ENCODE measurements at places on chromosomes 2 and 18. TPM values are rescaled to one million over a fixed set of nuclear protein-coding genes. Genes with fewer than 3 reads are reported as not detected.

DNA sequence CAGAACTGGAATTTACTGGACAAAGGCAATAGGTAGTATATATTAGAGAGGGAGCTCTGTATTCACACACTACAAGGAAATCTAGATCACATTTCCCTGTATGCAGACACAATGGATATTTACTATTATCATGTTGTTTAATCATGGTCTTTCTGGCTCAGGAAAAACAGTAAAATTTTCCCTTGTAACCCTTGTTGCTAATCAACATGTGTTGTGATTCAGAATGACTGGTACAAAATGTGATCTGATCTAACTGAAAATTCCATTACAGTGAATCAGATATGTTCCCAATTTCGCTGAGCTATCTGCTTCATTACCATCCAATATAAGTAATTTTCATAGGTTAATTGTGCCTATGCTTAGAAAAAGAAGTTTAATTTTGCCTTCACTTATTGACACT lies 1109.7 kb downstream of the LRP1B start:
- DNase-seq: no peak

GRCh38 chr2:174846941-174847938 lies 83.0 kb upstream of the CHRNA1 start:
- no peak for DNase-seq

- no peak for DNase-seq
These were observed 20.6 kb upstream of the CAVIN2 start for GRCh38 chr2:191867507-191867847.

- DNase-seq: no peak
These were observed 105.0 kb downstream of the UGGT1 start for GRCh38 chr2:128196026-128196425.

DNA sequence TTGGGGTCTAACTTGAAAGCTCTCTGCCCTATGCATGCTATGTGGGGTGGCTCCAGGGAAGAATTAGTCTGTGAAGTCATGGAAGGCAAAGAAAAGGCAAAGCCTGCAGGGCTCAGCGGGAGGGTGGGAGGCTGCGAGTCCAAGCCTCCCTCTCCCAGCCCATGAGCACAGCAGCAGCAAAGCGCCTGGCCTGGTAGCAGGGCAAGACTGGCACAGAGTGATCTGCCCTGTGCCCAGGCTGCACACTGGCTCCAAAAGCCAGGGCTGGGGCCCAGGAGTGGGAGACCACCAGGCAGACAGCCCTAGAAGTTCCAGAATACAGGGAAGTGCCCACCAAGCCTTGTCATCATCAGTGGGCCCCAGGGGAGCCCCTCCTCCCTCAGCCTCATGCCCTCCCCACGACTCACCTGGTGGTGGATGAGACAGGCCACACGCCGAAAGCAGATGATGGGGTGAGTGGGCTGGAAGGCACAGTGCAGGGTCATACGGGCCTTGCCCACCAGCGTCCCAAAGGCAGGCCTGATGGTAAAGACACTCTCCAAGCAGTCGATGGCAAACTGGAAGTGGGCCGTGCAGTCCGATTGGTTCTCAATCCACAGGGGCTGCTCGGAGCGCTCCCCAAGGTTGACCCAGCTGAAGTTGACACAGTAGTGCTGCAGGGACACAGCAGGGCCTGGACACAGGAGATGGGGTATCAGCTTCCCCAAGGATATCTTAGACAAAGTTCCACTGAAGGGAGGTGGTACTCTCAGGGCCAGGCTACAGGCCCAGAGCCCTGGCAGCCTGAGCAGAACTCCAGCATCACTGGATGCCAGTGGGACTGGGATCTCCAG lies 12.1 kb downstream of the CFAP65 start:
- no peak for DNase-seq

DNA sequence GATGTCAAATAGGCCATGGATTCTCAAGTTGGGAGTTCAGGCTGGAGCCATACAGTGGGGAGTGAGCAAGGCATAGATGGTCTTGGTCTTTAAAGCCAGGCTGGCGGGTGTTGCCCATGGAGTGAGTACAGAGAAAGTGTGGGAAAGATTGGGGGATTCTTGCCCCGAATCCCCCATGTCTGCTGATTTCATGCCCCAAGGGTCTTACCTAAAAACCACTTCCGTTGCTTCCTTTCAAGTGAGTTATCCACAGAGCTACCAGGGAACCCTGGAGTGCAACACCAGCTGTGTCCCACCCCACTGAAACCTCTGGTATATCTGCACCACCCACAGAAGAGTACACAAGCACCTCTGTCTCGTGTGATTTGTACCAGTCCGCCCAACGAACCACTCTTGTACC lies 31.4 kb downstream of the FHOD3 start:
- DNase-seq: no peak

DNA sequence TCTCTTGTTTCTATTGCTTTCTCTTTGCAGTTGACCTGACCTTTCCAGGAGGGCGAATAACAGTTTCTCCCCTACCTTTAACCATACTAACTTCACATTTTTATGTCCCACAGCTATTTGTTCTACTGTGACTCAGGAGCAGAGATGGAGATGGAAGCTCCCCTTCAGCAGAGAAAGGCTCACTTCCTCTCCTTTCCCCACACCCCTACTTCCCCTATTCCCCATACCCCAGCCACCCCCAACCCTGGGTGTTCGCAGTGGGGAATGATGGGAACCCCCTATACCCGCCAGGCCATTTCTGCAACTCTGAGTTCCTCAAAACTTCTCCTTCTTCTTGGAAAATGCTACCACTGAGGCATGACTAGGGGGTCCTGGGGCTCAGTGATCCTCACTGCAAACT lies 285.4 kb upstream of the MGAT5 start:
- DNase-seq: no peak

DNA sequence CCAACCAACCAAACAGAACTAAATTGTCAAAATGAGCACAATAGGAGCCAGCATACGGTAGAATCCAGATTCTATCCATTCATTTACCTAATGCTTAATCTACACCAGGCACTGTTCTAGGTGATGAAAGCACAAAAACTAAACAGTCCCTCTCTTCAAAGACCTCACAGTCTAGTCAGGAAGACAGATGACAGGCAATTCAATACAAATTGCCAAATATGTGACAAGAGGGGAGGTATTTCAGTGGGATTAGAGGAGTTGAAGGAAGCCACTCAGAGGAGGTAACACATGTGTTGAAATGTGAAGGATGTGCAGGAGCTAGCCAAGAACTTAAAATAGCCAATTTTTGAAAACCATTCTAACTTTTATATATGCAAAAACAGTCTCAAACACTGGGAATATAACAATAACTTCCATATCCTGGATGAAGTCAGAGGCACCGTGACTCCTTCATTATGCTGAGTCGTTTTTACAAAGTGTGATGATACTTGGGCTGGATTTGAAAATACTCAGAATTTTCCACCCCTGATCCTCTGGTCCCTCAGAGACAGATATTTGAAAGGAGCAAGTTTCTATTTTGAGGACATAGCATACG lies 204.9 kb downstream of the PID1 start:
- no peak for DNase-seq

GRCh38 chr18:35377875-35378573 lies 887 bp upstream of the ZNF396 start:
- no peak for DNase-seq

DNA sequence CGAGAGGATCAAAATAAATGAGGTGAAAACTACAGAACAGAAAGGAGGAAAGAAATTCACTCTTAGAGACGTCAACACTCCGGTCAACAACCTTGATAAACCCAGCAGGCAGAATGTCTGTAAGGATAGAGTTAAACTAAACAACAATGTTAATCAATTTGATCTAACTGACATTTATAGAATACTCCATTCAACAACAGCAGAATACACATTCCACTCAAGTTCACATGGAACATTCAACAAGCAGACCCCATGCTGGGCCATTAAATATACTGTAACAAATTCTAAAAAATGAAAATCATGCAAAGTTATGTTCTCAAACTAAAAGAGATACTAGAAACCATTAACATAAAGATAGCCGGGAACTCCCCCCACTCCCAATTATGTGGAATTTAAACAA lies 41.8 kb downstream of the FAM210A start:
- no peak for DNase-seq

GRCh38 chr2:241091201-241091600 lies 10.9 kb downstream of the MTERF4 start:
- no peak for DNase-seq

DNA sequence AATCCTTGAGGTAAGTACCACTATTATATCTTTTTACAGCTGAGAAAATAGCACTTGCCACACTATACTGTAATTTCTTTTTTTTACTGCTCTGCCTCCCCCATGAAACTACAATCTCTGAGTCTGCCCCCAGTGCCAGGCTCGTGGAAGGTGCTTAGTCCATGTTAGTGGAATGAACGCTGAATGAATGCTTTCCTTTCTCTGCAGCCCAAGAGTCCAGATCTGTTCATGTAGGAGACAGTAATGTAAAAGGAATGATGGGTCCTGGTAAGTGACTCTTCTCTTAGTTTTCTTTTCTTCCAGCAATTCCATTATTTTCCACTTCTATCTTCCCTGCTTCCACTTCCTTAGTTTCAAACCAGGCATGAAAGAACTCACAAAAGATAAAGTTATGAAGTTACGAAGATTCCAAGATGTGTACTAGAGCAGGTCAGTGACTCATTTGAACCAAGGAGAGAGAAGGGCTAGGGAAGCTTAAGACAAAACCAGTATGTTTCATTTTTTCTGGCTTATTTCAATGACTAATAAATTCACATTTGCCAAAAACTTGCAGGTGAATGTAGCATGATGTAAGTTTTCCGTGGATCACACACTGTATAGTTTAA lies 46.0 kb downstream of the ARHGEF33 start:
- no peak for DNase-seq

- no peak for DNase-seq
These were observed 82.8 kb upstream of the KCTD1 start for GRCh38 chr18:26631135-26631534.

DNA sequence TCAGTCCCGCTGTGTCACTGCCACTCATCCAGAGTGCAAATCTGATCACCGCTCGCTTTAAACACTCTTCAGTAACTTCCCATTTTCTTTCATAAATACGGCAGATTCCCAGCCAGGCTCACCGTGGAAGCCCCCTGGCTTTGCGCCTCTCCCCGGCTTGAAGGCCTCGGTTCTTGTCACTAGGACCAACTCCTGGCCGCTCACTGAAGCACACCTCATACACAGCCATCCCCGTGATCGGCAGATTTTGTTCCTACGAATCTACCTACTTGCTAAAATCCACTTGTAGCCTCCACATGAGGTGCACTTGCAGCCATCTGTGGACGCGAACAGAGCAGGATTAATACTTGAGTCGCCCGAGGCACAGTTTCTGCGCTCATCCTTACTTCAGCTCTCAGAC lies 462.4 kb upstream of the MYT1L start:
- DNase-seq: peak; percentile 7

GRCh38 chr18:48646976-48647375 lies 108.1 kb downstream of the CTIF start:
- no peak for DNase-seq

DNA sequence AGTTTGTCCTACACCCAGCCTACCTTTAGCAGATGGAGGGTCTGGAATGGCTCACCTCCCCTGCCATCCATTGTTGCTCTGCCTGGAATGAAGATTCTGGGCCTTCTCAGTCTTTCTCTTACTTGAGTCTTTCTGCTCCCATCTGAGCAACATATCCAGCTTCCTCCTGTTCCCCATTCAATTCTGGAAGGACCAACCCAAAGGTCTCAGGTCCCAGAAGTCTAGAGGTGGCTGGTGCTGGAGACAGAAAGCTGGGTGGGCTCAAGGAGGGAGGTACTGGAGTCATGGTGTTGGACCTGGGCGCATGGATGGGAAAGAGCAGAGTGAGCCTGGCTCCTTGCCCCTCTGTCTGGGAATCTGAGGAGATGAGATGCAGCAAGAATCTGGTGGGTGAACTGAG lies 93.5 kb upstream of the SIX3 start:
- DNase-seq: no peak

GRCh38 chr2:15205562-15205961 lies 355.6 kb downstream of the NBAS start:
- DNase-seq: no peak

BOLL gene
- not detected for total RNA-seq

COPS7B gene
- total RNA-seq: 47.7 TPM

SCYGR1 gene
- not detected for total RNA-seq

OTOS gene
- not detected for total RNA-seq

SPATA3 gene
- total RNA-seq: not detected

MPP4 gene
- total RNA-seq: not detected

ARHGAP15 gene
- 12.4 TPM for total RNA-seq

TTC39C gene
- total RNA-seq: 33.2 TPM
